Progenitor cell of endocrine pancreas (in vitro differentiated cells): ENCODE measurements at places on chromosomes 7 and 10.

GRCh38 chr10:62980687-62981086 is 152.4 kb upstream of the NRBF2 start:
- no peak for DNase-seq

- DNase-seq: no peak
Measured at GRCh38 chr7:127189886-127190285, 62.9 kb downstream of the GRM8 start.

DNA sequence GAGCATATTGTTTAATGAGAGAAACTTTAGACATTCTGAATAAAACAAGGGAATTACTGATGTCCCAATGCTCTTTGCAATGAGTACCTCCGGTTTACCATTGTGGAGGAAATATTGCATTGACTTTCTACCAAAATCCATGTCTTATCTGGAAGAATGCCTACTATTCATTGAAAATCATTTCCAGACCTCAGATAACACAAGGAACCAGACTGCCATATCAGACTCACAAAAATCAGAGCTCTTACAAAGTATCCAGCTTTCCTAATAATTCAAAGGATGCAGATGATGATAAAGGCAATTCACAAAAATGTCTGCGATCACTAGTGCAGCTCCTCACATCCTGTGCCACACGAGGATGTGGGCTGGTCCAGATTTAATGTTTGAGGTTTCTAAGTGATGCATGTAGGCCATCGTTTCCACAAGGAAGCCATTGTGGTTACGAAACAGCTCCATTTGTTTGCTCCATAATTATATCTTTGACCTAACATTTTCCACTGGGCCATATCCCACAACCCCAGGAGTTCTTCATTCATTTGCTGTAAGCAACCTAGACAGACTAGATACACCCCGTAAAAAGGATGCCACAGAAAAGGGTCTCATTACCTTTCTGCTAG is 831.1 kb upstream of the C7orf33 start:
- DNase-seq: no peak

DNA sequence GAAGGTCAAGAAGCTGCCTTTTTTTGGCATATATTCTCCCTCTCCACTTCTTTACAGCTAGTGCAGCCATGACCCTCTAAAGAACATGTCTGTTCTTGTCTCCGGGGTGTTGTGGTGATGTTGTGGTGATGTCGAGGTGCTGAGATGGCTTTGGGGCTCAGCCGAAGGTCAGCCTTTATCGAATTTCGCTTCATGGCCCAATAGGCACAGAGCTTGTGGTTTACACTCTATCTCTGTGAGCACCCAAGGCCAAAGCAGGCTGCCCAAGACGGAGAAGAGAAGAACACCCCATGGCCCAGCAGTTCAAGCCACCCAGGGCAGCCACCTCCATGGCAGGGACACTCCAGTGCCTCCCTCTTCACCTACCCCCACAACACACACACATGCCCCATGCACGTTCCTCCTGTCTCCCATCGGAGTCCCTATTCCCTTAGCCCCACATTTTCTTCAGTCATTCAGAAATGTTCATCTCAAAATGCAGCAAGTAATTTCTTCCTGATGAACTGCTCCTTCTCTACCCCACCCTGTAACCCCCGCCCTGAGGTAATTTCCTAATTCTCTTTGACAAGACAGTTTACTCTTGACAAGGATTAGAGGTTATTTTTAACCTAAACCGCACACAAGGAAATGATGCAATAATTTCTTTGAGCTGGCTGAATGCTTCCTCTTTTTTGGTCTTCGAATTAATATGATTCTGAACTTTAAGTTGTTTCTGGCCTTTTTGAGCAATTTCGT is 18.6 kb upstream of the ADRB1 start:
- no peak for DNase-seq

DNA sequence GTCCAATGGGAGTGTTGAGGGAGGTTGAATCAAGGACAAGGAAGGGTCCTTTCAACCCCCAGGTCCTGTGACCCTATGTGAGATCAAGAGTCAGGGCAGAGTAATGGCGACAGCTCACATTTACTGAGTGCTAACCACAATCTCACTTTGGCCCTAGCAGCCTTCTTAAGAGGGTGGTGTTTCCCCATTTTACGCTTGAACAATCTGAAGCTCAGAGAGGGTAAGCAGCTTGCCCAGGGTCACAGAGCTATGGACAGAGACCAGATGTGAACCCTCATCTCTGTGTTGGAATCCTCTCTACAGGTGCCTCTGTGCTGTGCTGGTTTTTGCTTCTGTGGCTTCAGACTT is 102.0 kb downstream of the GRK5 start:
- DNase-seq: no peak

DNA sequence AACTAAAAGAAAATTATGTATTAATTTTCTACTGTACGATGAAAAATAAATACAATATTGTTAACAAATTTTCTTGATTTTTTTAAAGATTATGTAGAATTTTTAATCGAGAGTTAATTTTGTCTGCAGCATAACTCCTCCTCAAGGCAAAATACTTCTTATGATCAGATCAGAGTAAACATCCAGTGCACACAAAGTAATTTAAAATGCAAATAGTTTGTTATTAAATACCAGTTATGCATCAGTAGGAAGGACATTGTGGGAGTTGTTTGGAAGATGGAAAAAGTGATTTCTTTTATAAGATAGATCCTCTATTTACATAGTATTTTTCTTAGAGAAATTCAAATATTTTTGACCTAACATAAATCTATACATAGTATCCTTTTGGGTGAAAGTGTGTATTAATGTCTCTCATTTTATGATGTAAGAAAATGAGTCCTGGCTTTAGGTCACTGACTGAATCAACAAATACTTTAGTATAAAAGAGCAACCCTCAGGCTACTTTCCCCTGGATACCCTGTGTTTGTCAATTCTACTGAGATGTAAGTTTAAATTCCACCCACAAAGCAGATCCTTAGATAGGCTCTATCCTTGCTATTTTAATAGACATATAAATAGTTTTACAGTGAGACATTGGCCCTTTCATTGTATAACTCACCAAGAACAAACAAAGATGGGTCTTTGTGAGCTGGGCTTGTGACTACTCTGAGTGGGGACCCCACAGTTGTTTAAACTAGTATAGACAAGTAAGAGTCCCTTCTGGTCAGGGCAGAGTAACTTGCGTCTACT is 1133.7 kb downstream of the GATA3 start:
- DNase-seq: no peak

DNA sequence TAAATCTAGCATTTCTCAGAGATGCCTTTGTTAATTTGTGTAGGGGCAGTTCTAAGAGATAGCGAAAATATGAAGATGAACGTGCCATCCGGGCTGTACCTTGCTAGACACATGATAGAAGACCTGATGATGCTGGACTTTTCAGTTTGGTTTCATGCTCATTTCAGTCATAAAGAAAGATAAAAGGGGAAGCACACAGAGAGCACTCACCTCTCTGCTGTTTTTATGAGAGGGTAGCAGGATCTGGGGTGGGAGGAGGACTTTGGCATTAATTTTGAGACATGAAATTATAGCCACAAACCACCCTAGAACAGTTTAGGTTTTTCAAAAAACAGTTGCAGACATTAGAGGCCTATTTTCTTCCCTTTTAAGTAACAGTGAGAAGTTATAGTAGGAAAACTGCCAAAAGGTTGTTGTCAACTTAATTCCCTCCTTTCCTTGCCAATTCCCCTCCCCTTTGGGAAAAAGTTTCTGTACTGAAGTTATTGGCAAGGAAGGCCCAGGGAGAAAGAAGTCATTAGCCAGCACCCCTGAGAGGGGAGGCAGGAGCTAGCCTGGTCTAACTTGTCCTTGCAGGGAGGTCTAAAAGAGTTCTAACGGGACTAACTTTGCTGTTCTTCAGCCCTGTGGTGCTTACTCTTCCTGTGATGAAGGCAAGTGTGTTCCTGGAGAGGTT is 2.6 kb downstream of the ST7 start:
- no peak for DNase-seq

DNA sequence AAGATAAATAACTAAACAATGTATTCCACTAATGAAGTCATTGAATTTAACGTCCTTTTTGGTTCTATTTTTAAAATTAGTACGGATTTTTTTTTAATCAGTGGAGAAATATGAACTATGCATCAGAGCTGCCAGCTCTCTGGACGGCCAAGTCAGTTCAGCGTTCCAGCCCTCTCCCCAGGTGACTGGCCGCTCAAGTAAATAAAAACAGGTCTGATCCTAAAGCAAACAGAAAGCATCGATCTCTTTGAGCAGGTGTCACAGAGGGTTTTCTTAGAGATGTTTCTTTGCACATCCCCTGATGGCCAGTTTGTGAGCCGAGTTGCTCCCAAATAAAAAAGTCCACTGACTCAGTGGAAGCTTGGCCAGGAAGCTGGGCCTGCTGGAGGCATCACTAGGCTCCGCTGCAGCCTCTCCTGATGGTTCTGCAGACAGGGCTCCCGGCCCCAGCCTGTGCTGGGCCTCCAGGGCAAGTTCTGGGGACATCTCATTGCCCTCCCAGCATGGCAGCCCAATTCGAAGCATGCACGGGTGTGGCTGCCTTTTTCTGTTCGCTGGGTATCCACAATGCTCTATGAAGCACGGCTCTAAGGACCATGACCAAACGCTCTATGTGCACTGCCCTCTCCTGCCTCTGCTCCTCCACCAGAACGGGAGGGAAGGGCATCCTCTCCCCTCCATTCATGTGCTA is 74.7 kb upstream of the PPP2R2D start:
- DNase-seq: no peak

DNA sequence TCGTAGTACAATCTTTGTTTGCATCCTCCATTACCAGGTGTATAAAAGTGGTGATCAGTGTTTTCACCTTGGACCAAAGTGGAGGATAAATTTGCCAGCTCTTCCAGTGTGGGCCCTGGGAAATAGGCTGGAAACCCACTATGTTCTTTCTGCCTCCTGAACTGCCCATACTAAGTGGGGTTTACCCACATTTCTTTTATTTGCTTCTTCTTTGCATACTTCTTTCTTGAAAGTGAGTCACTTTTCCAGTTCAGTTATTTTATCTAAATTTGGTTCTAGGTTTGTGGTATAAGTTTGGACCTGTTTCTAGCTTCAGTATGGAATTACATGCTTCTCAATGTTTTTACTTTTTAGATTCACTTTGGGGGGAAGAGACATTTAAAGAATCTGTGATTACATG is 126.2 kb upstream of the ACBD5 start:
- no peak for DNase-seq
